ENCODE measurements at places on chromosomes 1 and 21.

DNA sequence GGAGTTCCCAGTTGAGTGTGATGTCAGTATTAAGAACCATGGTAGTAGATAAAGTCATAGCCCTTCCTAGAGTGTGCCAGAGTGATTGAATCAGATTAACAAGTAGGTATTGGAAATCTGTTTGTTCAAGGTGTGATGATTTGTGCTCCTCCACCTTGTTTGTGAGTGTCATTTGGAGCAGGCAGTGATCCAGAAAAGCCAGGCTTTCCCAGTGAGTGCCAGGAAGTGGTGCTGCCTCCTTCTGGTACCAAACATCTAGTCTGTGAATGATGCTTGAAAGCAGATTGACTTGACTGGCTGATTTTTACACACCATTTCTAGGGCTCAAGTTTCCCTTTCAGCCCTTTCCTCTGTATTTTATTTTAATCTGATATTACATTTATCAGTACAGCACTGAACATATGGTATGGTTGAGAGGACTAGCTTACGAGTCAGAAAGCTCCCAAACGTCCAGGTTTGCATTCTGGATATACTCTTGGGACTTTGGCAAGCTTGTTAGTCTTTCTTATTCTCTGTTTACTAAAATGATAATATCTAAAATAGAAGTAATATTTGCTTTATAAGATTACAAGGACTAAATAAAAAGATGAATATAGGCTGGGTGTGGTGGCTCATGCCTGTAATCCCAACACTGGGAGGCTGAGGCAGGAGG, 100.7 kb downstream of the PATJ start:
- DNase-seq, result no peak

DNA sequence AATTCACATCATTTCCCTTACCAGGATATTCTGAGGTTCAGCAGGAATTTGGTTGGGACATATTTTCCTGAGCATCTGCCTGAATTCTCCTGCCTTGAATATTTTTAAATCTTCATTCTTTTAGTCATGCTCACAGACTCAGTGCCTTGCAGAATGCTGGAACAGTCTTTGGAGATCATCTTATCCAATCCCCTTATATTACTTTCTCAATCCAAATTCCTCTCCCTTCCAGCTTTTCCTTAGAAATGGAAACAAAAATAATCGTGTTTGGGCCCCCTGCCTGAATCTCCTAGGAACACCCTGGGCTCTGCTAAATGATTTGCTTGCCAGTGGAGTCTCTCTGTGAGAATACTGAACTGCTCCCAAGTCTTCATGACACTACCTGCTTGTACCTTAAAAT, 38.4 kb downstream of the LHX8 start:
- no peak for DNase-seq

- DNase-seq, result no peak
Measured at GRCh38 chr1:110634455-110635311, 28.5 kb upstream of the KCNA2 start.

DNA sequence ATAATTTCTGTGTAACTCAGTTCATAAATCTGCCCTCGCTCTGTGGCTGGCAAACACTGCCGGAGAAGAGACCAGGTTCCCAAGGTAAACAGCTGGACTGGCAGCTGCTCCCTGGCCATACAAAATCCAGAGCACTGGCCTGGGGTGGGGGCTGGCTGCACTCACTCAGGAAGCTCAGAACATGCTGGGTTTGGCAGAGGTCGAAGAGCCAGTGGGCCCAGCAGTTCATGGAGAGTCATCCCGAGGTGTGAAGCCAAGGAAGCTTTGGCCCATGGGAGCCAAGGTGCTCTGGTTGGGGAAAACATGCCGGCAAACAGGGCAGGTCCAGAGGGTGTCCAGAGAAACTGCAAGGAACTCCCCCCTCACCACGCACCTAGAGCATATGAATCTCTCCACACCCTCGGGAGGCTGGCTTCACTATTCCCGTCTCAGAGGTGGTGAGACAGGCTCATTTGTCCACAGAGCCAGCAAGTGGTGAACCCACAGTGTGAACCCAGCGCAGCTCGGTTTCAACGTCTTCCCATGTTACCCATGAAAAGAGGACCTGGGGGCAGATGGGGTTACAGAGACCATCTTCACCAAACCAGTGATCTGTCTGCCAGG, 102.4 kb downstream of the DMRTB1 start:
- DNase-seq, result peak; percentile 25

GRCh38 chr1:181804989-181805388, 256.5 kb downstream of the ZNF648 start:
- DNase-seq, result no peak

GRCh38 chr1:233998891-233999290, 94.4 kb downstream of the SLC35F3 start:
- DNase-seq, result no peak

DNA sequence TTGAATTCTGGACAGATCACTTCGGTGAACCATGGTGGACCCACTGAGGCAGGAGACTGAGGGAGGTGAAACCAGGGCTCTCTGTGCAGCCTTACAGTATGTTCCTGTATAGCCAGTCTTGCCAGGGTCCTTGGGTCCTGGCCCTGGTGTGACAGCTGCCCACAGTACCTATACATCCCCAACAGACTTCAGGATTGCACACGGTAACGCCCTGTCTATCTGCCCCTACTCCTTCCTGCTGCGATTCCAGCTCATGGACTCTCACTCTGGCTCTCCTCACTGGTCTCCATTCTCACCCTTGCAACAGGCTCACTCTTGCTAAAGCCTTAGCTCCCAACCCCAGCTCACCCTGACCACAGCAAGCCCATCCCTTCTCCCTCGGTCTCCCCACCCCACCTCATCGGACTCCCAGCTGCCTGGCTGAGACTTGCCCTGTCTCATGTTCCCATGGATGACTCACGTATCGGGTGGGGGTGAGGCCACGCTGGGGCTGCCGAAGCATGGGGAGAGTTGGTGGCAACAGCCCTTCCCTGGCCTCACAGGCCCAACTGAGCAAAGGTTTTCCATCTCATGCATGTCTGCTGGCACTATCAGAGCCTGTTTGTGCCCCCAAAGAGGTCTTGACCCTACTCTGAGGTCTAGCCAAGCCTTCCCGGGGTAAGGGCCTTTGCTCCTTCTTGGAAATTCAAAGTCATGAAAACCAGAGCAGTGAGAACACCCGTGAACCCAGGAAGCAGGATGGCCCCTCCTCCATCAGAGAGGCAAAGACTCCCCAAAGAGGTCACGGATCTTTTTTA, 7.1 kb downstream of the PHLDA3 start:
- DNase-seq, result no peak

Measured in SHP77 treated with DMSO at 0.1 percent for 48 hours (cell line).